ENCODE measurements at places on chromosomes 6 and 20.

DNA sequence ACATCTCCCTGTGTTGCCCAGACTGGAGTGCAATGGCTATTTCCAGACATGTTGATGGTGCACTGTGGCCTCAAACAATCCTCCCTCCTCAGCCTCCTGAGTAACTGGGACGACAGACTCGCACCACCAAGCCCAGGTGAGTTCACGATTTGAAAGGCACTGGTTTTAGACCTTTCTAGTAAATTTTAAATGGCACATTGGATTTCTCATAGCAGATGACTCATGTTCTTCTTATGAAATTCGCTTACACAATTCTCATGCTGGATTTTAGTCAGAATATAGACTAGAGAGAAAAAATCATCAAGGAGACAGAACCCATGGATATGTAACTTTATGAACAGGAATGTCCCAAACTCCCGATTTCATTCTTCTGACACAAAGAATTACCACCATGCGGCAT lies 18.1 kb upstream of the PXDC1 start:
- DNase-seq, result no peak

GRCh38 chr6:129340983-129341382 lies 369.0 kb downstream of the ARHGAP18 start:
- no peak for DNase-seq

DNA sequence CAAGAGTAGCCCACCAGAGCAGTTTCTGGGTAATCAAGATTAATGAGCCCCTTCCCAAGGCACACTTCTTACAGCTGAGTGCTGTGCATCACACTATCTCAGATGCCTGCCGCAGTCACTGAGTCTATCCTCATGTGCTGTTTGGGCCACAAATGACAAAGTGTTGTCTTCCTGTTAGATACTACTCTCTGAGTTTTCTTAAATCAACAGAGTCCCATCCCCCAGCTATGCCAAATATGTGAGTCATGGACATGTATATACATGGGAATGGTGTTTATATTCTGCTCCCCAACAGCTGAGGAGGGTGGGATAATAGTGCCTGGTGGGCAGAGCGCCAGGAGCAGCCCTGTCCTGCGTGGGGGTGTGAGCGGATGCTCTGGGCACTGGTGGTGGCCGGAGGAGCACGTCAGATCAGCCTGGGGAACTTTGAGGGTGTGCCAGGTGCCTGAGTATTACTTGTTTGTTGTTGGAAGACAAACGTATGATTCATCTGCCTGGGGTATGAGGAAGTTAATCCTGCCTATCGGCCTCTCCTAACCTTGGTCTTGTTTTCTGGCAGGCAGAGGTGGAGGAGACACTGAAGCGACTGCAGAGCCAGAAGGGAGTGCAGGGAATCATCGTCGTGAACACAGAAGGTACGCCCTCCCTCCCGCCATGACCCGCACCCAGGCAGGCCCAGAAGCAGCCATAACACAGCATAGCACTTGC lies 9.6 kb downstream of the DYNLRB1 start:
- DNase-seq, result no peak

- no peak for DNase-seq
These were observed 235.6 kb downstream of the BCAS1 start for GRCh38 chr20:53834749-53835148.

GRCh38 chr20:37270576-37271420 lies 9.2 kb upstream of the GHRH start:
- no peak for DNase-seq

DNA sequence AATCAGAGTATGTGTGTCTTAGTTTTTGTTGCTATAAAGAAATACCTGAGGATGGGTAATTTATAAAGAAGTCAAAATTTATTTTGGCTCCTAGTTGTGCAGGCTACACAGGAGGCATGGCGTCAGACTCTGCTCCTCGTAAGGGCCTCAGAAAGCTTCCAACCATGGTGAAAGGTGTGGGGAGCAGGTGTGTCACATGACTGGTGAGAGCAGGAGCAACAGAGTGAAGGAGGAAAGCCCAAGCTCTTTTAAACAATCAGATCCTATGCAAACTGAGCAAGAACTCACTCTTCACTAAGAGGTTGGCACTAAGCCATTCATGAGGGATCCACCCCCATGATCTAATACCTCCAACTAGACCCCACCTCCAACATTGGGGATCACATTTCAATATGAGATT lies 1524.3 kb downstream of the HACE1 start:
- DNase-seq, result no peak

DNA sequence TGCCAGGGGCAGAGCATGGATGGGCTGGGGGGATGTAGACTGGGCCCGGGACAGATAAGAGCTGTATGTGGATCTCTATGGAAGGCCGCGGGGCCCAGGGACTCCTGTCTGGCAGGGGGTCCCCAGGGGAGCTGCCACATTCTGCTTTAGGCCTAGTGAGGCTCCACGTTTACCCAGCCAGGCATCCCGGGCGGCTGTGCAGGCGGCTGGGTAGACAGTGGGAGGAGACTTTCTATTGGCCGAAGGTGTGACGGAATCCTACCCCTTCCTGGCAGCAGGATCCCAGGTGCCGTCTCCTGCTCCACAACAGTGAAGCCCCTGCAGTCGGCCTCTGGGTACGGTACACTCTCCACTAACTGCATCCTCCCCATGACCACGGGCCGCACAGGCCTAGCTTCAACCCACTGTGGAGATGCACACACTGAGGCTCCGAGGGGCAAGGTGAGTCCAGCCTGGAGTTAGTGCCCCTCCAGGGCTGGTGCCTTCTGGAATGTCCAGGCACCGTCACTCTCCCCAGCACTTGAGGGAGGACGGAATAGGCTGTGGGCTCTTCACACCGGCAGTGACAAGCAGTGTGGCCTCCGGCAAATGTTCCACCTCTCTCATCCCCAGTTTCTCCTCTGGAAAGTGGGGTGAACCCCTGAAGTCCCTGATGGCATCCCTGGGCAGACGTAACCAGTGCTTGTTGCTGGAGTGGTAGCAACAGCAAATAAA lies 36.8 kb upstream of the ZBP1 start:
- no peak for DNase-seq

- no peak for DNase-seq
These were observed 88.5 kb upstream of the SSTR4 start for GRCh38 chr20:22946596-22946995.
